ENCODE measurements at places on chromosomes 7 and 10.

- no peak for DNase-seq
Observed at GRCh38 chr10:52533986-52534385, 219.9 kb downstream of the DKK1 start.

- no peak for DNase-seq
Observed at GRCh38 chr10:89206402-89207180, 526 bp downstream of the CH25H start.

- DNase-seq, result no peak
Observed at GRCh38 chr7:152115021-152115718, 89.7 kb downstream of the GALNT11 start.

DNA sequence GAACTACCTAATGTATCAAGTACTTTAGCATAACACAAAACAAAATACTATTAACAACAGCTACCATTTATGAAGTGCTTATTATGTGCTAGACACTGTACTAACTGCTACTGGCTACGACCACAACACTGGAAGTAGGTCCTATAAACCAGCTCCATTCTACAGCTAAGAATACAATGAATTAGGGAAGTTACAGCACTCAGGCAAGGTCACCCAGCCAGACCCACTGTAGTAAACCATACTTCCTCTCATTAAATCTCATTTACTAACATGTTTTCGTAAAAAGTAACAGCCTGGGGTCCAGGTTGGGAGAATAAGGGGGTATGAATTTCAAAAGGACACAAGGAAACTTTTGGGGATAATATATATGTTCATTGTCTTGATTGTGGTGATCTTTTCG, 25.4 kb downstream of the NAPEPLD start:
- no peak for DNase-seq

DNA sequence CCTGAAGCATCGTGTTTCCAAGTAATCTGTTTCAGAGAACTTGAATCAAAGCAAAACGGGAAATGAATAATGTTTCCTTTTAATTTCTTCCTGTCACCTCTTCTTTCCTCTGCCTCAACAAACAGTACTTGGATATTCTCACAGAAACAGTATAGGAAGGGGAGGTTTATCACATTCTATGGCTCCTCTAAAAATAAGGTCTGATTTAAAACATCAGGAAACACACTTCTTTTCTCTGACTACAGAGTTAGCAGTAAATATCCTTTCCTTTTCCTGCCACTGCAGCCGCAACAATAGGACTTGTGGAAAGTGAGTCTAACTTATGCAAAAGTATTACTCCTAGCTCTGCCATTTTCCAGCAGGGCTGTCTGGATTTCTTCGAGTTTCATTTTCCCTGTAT, 62.3 kb downstream of the CH25H start:
- no peak for DNase-seq

DNA sequence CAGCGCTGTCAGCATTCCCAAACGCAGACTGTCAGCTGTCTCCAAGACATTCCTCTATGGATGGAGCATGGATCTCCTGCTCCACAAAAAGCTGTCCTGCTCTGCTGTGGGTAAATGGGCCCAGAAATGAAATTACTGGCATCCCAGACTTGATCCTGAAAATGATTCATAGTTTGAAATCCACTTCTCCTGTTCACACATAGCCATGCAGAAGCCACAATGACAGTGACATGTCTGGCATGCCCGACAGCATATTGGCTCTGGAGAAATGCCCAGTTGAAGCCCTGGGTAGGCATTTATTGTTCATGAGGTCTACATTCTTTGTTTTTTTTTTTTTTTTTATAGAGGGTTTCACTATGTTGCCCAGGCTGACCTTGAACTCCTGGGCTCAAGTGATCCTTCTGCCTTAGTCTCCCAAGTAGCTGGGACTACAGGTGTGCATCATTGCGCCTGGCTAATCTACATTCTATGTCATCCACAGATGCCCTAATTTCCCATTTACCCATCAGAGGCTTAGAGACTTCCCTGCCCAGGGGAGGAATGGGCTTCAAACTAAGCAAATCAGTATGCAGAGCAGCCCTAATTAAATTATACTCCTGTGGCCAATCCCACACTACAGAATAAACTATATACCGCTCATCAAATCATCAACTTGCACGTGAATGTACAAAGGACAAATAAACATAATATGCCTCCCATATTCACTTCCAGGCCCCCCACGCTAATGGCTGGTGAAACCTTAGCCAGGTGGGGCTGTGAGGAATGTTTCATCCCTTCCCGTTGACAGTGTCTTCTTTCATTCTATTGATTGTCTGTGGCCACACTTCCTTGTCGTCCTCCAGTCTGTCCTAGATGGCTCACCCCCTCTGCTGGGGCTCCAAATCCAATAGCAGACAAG, 61.8 kb upstream of the EEPD1 start:
- no peak for DNase-seq

- DNase-seq, result no peak
Observed at GRCh38 chr10:32190890-32191491, 134.8 kb upstream of the KIF5B start.

DNA sequence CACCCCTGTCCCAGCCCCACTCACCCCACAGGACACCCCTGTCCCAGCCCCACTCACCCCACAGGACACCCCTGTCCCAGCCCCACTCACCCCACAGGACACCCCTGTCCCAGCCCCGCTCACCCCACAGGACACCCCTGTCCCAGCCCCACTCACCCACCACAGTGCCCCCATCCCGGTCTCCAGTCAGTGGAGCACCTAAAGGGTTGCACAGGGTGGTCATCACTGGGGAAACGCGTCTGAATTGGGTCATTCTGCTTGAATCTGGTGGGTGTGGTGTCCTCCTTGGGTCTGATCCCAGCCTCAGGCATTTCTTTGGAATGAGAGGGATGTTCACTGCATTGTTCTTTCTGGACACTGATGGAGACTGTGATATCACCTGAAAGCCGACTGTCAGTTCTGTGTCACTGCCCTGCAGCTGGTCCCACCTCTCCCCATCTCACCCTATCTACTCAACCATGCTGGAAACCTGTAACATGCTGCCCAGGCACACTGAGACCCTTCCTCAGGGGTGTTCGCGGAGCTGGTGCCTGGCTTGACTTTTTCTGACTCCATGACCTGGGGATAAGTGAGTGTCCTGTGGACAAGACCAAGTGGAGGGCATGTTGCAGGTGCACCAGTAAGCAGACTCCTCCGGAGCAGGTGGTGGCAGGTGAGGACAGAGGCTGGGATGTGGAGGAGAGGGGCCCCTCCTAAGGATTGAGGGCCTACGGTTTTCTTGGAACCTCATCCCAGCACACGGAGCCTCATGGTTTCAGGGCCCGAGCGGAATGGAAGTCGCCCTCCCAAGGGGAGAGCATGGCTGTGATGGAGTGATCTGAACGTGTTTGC, 262.5 kb upstream of the PPP2R2D start:
- DNase-seq, result no peak

GRCh38 chr10:18955061-18955460, 93.5 kb upstream of the MALRD1 start:
- no peak for DNase-seq

- DNase-seq, result no peak
Observed at GRCh38 chr10:70675496-70676161, 3.3 kb downstream of the ADAMTS14 start.
